ENCODE measurements at places on chromosomes 2 and 18. TPM values are rescaled to one million over a fixed set of nuclear protein-coding genes. Genes with fewer than 3 reads are reported as not detected.

GRCh38 chr2:143177096-143177786 lies 48.0 kb downstream of the ARHGAP15 start:
- no peak for DNase-seq

DNA sequence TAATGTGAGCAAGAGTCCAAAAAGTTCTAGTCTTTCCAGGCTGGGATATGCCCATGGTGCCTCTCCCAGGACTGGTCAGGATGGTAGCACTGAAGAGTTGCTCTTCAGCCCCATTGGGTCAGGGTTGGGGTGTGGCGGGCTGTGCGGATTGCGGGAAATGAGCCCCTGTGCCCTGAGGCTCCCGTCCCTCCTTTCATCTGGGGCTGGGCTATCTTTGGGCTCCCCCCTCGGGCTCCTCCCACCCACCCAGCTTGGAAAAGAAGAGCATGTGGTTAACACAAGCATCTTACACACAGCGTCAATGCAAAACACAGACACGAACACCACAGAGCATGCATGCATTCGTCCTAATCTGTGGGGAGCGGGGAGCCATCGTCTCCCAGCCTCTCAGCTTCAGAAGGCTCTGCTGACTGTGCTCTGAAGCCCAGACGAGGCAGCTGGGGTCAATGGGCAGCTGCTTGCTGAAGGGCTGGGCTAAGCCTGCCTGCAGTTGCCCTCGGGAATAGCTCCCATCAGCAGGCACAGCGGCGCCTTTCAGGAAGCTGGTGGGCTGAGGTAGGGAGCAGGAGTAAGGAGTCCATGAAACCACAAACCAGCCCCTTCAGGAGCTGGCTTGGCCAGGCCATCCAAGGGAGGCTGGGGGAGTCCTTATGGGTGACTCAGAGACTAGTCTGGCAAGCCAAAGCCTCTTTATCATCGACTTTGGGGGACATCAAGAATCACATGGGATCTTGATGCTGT lies 112.9 kb downstream of the CLIP4 start:
- no peak for DNase-seq

- no peak for DNase-seq
Measured at GRCh38 chr2:126921066-126921465, 22.4 kb downstream of the TEX51 start.

GRCh38 chr2:187986390-187987105 lies 305.1 kb upstream of the GULP1 start:
- DNase-seq = no peak

DNA sequence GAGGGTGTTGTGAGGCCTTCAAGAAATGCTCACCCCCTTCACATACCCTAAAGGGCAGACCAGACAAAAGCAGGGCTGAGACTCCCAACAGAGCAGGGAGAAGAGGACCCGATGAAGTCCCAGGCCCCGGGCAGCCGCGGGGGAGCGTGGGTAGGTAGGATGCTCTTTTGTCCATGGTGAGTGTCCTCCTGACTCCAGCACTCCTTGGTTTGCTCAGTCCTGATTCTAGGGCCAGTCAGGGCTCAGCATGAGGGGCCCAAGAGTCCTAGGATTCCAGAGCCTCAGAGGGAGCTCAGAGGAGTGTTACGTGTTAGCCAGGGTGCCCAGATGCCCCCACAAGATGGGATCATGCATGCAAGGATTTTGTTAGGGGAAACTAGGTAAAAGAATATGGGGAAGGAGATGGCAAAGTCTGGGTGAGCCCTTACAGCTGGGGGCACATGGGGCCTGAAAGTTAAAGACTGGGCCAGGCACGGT lies 64.8 kb downstream of the SMAD7 start:
- DNase-seq = peak; percentile 7

DNA sequence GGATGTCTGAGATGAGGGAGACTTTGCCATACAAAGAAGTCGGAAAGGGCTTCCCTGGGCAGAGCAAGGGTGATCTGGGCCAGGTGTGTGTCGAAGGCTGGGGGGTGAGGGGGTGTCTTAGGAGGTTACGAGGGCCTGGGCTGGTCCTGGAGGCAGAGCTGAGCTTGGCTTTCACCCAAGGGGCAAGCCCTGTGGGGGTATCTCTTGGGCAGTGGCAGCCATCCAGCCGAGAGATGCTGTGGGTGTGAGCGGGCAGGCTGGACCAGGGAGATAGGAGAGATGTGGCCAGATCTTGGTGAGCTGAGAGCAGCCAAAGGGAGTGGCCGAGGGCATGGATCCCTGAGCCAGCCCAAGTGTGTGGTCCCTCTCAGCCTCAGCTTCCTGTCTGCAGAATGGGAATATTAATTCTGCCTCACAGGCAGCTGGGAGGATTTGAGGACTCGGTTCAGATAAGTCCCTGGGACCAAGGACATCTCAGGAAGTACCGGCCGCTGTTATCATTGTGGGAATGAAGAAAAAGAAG lies 33.0 kb downstream of the MAL start:
- DNase-seq = no peak

GRCh38 chr18:49206717-49207116 lies 253.7 kb downstream of the DYM start:
- no peak for DNase-seq

GRCh38 chr2:190501702-190502407 lies 32.7 kb downstream of the NEMP2 start:
- no peak for DNase-seq

DNA sequence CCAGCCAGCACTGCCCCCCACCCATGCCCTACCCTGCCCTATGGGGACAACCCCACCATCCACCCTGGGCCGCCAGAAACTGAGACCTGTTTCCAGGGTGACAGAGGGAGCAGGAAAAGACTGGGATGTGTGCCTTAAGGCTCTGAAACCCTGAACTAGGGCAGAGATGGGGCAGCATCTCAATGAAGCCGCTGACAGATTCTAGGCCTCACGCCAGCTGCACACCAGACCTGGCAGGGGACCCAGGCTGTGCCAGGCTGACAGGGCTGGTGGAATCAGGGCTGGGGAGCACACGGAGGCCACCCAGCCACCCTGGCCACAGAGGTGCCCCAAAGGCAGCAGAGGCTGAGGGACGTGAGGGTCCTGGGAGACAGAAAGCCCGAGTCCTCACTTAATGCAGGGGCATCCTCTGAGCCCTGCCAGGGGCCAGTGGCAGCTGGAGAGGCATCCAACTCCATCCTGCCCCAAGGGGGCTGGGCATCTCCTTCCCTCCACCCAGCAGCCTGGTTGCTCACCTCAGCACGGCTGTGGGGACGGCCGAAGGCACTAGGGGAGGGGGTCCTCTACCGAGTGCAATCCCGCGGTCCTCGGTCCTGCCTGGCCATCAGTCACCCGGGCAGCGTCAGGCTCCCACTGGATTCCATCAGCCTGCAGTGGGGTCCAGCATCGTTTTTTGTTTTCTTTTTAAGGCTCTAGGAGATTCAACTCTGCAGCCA lies 169.2 kb downstream of the ZFP36L2 start:
- no peak for DNase-seq

DNA sequence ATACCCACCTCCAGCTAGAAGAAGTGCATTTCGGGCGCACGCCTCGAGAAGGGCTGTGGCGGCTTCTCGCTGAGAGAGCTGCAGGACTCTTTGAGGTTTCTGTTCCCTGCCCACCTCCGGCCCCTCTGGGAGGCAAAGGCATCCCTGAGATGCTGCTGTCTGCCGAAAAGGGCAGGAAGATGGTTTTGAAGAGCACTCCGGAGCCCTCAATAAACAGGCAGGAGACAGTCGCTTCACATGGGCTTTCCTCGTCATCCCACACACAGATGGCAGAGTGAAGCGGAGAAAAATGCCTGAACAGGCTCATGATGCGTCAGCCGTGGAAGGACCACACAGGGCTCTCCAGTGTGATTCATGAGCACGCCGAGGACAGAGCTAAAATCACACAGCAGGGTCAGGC lies 25.4 kb upstream of the GLI2 start:
- no peak for DNase-seq

The APOB gene
- 48.1 TPM for total RNA-seq

The ZSCAN30 gene
- total RNA-seq = 19.1 TPM

The BOLL gene
- total RNA-seq = not detected

- DNase-seq = no peak
Measured at GRCh38 chr2:111116011-111116746, 4.5 kb upstream of the BCL2L11 start.

DNA sequence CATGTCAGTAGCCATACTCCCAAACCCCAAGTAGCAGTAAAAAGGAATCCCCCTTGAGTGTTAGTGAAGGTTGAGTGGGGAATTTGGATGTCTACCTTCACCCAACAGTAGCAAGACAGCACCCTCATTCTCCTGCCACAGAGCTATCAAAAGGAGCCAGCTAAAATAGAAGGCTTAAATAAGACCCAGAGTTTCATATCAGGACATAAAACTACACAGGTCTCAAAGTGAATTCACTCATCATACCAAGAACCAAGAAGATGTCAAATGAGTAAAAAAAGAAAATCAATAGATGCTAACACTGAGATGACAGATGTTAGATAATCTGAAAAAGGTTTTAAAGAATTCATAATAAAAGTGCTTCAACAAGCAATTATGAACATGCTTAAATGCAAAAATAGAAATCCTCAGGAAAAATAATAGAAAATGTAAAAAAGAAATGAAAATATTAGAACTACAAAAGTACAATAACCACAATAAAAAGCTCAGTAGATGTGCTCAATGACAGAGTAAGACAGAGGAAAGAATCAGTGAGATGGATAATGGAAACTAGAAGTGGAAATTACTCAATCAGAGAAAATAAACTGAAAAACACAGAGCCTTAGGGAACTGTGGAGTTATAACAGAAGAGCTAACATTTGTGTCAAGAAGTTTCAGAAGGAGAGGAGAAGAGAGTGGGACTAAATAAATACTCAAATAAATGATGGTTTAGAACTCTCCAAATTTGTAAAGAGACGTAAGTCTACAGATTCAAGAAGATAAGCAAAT lies 90.5 kb downstream of the EDAR start:
- no peak for DNase-seq

- DNase-seq = no peak
Measured at GRCh38 chr2:228655331-228655730, 473.8 kb upstream of the SPHKAP start.

- DNase-seq = peak; percentile 57
Measured at GRCh38 chr2:190578158-190579057, 43.9 kb upstream of the NEMP2 start.

DNA sequence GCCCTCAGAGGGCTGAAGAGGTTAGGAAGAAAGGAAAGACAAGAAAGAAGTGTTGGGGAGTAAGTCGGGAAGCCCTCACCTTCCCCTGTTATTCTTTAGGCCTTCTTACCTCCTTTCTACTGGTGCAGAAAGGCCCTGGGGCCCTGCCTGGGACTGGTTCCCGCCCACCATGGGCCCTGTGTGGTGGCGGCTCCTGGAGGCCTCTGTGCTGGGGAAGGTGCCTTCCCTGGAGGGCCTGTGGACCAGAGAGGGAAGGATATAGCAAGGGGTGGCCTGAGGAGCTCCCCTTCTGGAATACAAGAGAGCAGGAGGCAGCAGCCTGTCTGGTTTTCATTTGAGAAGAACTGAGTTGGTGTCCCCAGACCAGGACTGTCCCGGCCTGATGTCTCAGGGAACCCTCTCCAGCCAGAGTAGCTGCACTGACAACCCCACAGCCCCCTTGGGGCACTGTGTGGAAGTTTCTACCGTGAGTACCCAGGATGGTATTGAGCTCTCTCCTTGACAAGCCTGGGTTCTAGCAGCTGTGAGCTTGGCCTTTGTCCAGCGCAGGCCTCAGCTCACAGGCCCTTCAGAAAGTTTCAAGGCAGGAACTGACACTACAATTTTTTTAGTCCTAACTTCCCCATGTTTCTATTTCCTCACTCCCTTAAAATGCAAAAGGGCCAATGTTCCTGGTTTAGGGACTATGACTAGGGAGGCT lies 47.1 kb downstream of the EFR3B start:
- no peak for DNase-seq

GRCh38 chr2:63734510-63734909 lies 107.2 kb upstream of the UGP2 start:
- DNase-seq = no peak

The KLF7 gene
- 22.1 TPM for total RNA-seq

DNA sequence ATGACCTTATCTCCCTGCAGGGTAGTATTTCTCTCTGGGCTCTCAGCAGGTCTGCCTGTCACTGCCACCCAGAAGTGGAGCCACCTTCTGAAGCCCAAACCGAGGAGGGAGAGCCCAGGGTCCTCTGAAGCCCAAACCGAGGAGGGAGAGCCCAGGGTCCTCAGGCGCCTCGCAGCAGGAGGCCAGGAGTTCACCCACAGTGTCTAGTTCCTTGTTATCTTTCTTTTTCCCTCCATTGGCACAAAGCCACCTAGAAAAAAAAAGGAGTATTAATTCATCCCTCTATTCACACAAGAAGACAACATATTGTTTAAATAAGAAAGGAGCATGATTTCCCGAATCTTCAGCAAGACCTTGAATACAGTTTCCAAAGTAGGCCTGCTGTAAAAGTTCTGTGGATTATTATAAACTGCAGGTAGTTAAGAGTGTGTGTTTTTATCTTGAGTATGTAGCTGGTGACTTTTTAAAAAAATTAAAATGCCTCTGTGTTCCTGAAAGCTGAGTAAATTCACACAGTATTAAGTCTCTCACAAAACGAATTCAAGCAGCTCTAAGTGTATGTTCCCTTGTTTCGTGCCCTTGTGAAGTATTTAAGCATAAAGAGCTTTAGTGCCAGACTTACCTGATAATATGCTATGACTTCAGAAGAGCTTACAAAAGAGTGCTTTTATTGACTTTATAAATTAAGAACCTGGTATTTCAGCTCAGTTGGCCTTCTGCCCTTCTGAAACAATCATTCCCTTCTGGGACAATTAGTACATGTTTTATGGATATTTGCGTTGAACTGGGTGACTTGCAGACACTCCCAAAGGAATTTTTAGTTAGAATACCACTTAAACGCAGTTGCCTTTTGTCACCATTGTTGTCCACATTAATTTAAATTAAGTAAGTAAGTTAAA lies 11.7 kb upstream of the GRHL1 start:
- no peak for DNase-seq

GRCh38 chr2:3493615-3494007 lies 25.7 kb downstream of the ADI1 start:
- peak; percentile 76 for DNase-seq

GRCh38 chr2:135783439-135783838 lies 41.8 kb downstream of the UBXN4 start:
- no peak for DNase-seq

- no peak for DNase-seq
Measured at GRCh38 chr2:232486558-232487384, 863 bp downstream of the ECEL1 start.

DNA sequence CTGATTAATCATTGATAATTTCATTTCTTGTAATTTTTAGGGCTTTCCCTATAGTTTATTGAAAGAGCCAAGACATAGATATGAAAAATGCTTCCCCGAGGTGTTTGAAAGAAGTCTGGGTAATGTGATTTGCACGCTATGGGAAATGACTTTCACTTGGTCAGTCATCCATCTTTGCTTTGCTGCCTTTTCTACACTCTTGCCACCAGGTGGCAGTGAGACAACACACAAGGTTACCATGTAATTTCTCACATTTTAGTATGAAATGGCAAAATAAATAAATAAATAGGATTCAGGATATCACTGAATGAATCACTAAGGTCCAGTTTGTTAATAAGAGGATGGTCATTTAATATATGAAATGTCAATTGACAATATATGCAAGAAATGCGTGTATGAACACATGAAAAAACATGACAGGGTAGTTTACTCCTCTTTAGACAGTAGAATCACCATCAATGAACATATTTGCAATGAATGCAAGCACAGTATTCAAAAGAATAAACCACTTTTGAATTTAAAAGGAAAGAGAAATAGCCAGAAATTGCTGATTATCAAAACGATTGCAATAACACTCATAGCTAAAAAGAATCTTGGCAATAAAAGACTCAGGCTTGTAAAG lies 52.2 kb upstream of the KCNH7 start:
- no peak for DNase-seq

- no peak for DNase-seq
Measured at GRCh38 chr2:100767224-100767653, 52.7 kb upstream of the NPAS2 start.

The ASXL3 gene
- total RNA-seq = 4.5 TPM

- DNase-seq = no peak
Measured at GRCh38 chr18:34847408-34847807, 137.3 kb downstream of the DTNA start.
